Pancreas (tissue), 10 donors: ENCODE measurements at places on chromosomes 2 and 18.

DNA sequence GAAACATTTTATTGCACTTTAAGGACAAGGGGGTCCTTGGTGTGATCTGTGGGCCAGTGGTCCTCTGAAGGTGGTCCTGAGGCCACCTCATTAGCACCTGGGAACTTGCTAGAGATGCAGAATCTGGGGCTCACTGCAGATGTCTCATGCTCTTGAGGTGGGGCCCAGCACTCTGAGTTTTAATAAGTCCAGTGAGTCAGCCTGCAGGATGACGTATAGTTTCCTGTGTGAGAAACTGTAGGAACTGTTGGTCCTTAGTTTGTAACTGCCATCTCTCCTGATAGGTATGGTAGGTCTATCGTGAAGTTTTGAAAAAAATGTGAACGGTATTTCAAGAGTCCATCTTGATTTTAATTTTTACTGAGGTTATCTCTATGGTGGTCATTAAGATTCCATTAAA lies 2.8 kb downstream of the TRPM8 start:
- H3K4me3 ChIP-seq = no peak overlapping the region
- no peaks in the 10 kb centered on the region for H3K4me1 ChIP-seq
- no peaks in the 10 kb centered on the region for H3K27me3 ChIP-seq
- H3K36me3 ChIP-seq = no peaks in the 10 kb centered on the region

- DNase-seq = no peak
- no peaks in the 10 kb centered on the region for H3K27me3 ChIP-seq
- H3K27ac ChIP-seq = no peak overlapping the region
- H3K36me3 ChIP-seq = no peaks in the 10 kb centered on the region
Observed at GRCh38 chr2:107633580-107634147, 193.0 kb upstream of the RGPD4 start.

- no peak overlapping the region for H3K4me3 ChIP-seq
- H3K4me1 ChIP-seq = no peaks in the 10 kb centered on the region
- peaks cover 6% of the 10 kb centered on the region for H3K36me3 ChIP-seq
- no peak overlapping the region for H3K27ac ChIP-seq
Observed at GRCh38 chr2:3587432-3587831, 7.5 kb upstream of the COLEC11 start.

- DNase-seq = no peak
- no peak overlapping the region for H3K4me3 ChIP-seq
- no peaks in the 10 kb centered on the region for H3K4me1 ChIP-seq
- H3K36me3 ChIP-seq = no peaks in the 10 kb centered on the region
- H3K27ac ChIP-seq = no peak overlapping the region
Observed at GRCh38 chr2:38951766-38952165, 62.1 kb downstream of the ARHGEF33 start.

GRCh38 chr2:71746946-71747501 lies 293.7 kb downstream of the DYSF start:
- peak overlapping the region; percentile 16 for H3K27ac ChIP-seq
- no peak overlapping the region for H3K4me3 ChIP-seq
- H3K36me3 ChIP-seq = no peaks in the 10 kb centered on the region
- H3K4me1 ChIP-seq = peaks cover 28% of the 10 kb centered on the region

DNA sequence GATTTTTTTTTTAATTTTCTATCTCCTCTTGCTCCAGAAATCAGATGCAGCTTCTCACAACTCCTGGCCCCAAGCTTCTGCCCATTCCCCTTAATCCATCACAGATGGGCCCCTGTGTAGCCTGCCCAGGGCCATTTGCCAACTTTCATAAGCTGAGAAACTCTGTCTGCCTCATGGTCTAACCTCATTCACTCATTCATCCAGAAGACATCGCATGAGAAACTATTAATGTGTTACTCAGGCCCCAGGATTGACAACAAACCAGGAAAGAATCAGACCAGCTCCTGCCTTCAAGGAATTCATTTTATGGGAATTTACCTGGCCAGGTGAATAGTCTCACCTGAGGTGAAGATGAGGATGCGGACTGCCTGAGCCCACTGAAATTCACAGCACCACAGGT lies 35.0 kb downstream of the SLC14A2 start:
- no peak for DNase-seq
- H3K27me3 ChIP-seq = no peaks in the 10 kb centered on the region
- H3K4me1 ChIP-seq = no peaks in the 10 kb centered on the region
- no peaks in the 10 kb centered on the region for H3K36me3 ChIP-seq
- no peak overlapping the region for H3K27ac ChIP-seq

GRCh38 chr2:242054406-242054805 lies 184.9 kb downstream of the RTP5 start:
- no peak for DNase-seq
- H3K4me3 ChIP-seq = no peak overlapping the region
- no peaks in the 10 kb centered on the region for H3K27me3 ChIP-seq
- no peaks in the 10 kb centered on the region for H3K36me3 ChIP-seq
- no peaks in the 10 kb centered on the region for H3K4me1 ChIP-seq
- H3K27ac ChIP-seq = no peak overlapping the region
